GM23248 (cell line): ENCODE measurements at places on chromosomes 3 and 15. TPM values are rescaled to one million over a fixed set of nuclear protein-coding genes. Genes with fewer than 3 reads are reported as not detected.

The SH2D7 gene
- total RNA-seq = not detected in 2 replicates

The CD96 gene
- total RNA-seq = not detected in 2 replicates

- no peak overlapping the region for H3K4me3 ChIP-seq
- H3K36me3 ChIP-seq = no peaks in the 10 kb centered on the region
- H3K4me1 ChIP-seq = no peaks in the 10 kb centered on the region
- peaks cover 8% of the 10 kb centered on the region for H3K27me3 ChIP-seq
- DNase-seq = no peak
- no peak overlapping the region for H3K27ac ChIP-seq
These were observed 91.6 kb upstream of the KLHL25 start for GRCh38 chr15:85886309-85886811.

The ADAMTS17 gene
- total RNA-seq = not detected in 2 replicates

GRCh38 chr15:59274126-59274970, 67.7 kb downstream of the LDHAL6B start:
- peak; percentile 71 for DNase-seq
- H3K27me3 ChIP-seq = no peaks in the 10 kb centered on the region
- H3K27ac ChIP-seq = peak overlapping the region; percentile 20; the same call in 1 of the 2 replicates
- H3K4me1 ChIP-seq = peaks cover 11% of the 10 kb centered on the region

- no peak overlapping the region for H3K4me3 ChIP-seq
- DNase-seq = no peak
- H3K4me1 ChIP-seq = no peaks in the 10 kb centered on the region
These were observed 4.4 kb upstream of the DNAJB8 start for GRCh38 chr3:128471110-128471509.

DNA sequence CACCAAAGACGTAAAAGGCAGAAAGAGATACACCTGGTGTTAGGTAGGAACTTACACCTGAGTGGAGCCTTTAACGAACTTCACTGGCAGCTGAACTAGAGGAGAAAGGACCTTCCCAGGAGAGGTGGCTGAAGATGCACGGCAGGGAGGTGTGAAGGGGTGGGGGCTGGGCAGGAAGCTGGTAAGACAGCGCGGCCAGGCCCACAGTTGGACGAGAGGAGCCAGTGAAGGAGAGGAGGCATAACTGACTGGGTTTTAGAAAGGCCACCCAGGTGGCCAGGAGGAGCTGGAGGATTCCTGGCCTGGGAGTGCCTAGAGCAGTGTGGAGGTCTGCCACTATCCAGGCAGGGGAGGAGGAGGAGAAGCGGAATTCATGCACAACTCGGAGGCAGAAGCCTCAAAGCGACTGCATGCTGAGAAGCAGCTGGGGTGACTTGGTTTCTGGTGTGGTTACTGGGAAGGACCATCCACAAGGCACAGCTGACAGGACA, 51.9 kb downstream of the SLC41A3 start:
- no peak overlapping the region for H3K4me3 ChIP-seq
- no peak for DNase-seq
- H3K36me3 ChIP-seq = no peaks in the 10 kb centered on the region

DNA sequence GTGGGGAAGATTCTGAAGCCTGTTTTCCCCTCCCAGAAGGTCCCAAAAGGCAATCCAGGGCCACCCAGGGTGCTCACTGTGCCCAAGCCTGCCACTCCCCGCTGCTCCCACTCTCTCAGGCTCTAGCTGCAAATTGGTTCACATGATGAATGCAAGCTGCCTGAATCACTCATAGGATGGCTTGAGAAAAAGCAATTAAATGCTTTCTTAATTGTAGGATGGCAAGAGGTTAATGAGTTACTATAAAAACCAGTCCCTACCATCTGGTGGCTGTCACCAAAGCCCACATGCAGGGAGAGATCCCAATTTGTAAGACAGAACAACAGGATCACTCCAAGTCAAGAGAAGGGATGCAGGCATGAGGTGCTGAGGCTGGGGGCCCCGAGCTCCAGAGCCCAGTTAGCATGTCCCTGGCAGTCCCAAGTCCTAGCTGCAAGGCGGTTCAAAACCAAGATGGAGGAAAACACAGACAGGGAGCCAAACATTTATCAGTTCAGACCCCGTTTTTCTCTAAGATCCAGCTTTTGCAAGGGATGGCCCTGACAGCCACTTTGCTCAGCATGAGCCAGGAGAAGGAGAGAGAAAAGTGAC, 207.1 kb downstream of the UACA start:
- peaks cover 60% of the 10 kb centered on the region for H3K27me3 ChIP-seq
- H3K4me1 ChIP-seq = peaks cover 6% of the 10 kb centered on the region
- DNase-seq = no peak
- no peak overlapping the region for H3K4me3 ChIP-seq

DNA sequence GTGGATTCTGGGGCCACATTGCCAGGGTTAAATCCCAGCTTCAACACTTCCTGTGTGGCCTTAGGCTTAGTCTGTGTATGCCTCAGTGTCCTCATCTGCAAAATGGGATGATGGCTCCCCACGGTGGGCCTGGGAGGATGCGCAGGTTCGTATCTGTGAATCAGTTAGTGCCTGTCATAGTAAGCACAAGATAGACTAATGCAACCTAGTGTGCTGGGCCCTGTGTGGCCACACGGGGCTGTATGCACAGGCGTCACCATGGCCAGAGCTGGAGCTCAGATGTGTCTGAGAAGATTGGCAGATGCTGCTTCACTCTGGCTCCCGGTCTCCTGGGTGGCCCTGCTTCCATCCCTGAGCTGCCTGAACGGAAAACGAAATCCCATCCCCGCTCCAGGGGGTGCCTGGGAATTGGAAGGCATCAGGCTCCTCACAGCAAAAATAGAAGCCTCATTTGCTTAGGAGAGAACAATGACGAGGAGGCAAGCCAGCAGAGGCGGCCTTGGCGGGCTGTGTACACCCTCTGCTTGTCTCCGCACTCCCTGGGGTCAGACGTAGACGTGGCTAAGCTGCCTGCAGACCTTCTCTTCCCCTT, 103.6 kb downstream of the APBA2 start:
- no peak overlapping the region for H3K4me3 ChIP-seq
- H3K4me1 ChIP-seq = no peaks in the 10 kb centered on the region
- no peaks in the 10 kb centered on the region; the same call in 1 of the 2 replicates for H3K27me3 ChIP-seq
- DNase-seq = no peak
- no peak overlapping the region for H3K27ac ChIP-seq
- no peaks in the 10 kb centered on the region for H3K36me3 ChIP-seq

- DNase-seq = no peak
- no peaks in the 10 kb centered on the region for H3K27me3 ChIP-seq
- H3K36me3 ChIP-seq = no peaks in the 10 kb centered on the region
- H3K4me1 ChIP-seq = no peaks in the 10 kb centered on the region
- H3K4me3 ChIP-seq = no peak overlapping the region
These were observed 58.9 kb downstream of the TMEM108 start for GRCh38 chr3:133096900-133097613.

The GATM gene
- 0.89 TPM in 1 of 2 replicates, not detected in the other for total RNA-seq

GRCh38 chr3:129567176-129567705, 24.3 kb downstream of the H1-8 start:
- H3K36me3 ChIP-seq = no peaks in the 10 kb centered on the region; the same call in 1 of the 2 replicates
- no peak overlapping the region for H3K27ac ChIP-seq
- no peaks in the 10 kb centered on the region for H3K27me3 ChIP-seq
- no peak for DNase-seq
- H3K4me1 ChIP-seq = no peaks in the 10 kb centered on the region; the same call in 1 of the 2 replicates

The HACD2 gene
- 41.2 and 41.6 TPM in 2 replicates for total RNA-seq

The KCTD6 gene
- 12.3 and 13.7 TPM in 2 replicates for total RNA-seq

- H3K4me3 ChIP-seq = no peak overlapping the region
- no peaks in the 10 kb centered on the region for H3K36me3 ChIP-seq
- DNase-seq = peak; percentile 96
- no peaks in the 10 kb centered on the region for H3K27me3 ChIP-seq
- H3K4me1 ChIP-seq = peaks cover 30% of the 10 kb centered on the region
These were observed 5.5 kb downstream of the PAQR5 start for GRCh38 chr15:69304182-69304545.

The TMEM42 gene
- 23.2 and 33.8 TPM in 2 replicates for total RNA-seq

GRCh38 chr15:100318880-100319279, 22.9 kb downstream of the ADAMTS17 start:
- no peak for DNase-seq
- no peaks in the 10 kb centered on the region for H3K27me3 ChIP-seq
- H3K36me3 ChIP-seq = no peaks in the 10 kb centered on the region
- H3K4me1 ChIP-seq = no peaks in the 10 kb centered on the region
- H3K4me3 ChIP-seq = no peak overlapping the region
- H3K27ac ChIP-seq = no peak overlapping the region

The IL17RC gene
- 41.8 and 49.4 TPM in 2 replicates for total RNA-seq

The LCTL gene
- total RNA-seq = 1.0 TPM in 1 of 2 replicates, not detected in the other

- no peak overlapping the region for H3K27ac ChIP-seq
- no peak overlapping the region for H3K4me3 ChIP-seq
- no peak for DNase-seq
- H3K27me3 ChIP-seq = no peaks in the 10 kb centered on the region; the same call in 1 of the 2 replicates
- H3K36me3 ChIP-seq = no peaks in the 10 kb centered on the region
These were observed 259.2 kb downstream of the LSAMP start for GRCh38 chr3:116186049-116186448.

The C15orf62 gene
- not detected in 2 replicates for total RNA-seq

DNA sequence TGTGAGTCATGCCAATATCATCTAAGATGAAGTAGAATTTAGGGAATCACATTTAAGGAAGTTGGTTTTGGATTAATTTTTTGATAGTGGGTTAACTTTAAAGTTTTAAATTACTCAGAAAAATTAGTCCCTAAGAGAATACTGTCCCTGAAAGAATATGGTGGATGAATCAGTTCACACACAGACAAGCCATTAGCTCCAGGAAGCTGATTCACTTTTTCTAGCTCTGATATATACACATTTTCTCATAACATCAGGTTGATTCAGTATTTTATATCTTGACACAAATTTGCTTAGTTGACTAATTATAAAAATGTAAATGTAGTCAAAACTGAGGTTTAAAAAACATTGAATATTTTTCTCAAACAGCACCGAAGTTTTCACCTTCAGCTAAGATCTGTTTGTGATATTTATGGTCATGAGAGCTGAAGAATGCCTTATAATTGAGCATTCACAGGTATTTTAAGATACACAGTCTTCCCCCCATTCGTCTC, 55.1 kb downstream of the MYH15 start:
- peaks cover 22% of the 10 kb centered on the region for H3K4me1 ChIP-seq
- peak; percentile 54 for DNase-seq
- no peaks in the 10 kb centered on the region for H3K36me3 ChIP-seq
- H3K4me3 ChIP-seq = no peak overlapping the region
- H3K27ac ChIP-seq = no peak overlapping the region

DNA sequence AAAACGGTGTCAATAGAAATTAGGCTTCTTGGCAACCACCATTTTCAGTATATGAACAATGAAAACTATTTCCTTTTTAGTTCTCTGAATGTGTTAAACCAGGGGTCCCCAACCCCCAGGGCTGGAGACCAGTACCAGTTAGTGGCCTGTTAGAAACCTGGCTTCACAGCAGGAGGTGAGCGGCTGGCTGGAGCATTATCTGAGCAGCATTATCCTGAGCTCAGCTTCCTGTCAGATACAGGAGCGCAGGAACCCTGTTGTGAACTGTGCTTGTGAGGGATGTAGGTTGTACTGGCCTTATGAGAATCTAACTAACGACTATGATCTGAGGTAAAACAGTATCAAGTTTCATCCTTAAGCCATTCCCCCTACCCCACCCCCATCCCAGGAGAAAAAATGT, 328.7 kb downstream of the ZBBX start:
- H3K4me3 ChIP-seq = no peak overlapping the region
- DNase-seq = no peak
- no peaks in the 10 kb centered on the region for H3K36me3 ChIP-seq
- no peak overlapping the region for H3K27ac ChIP-seq
- H3K4me1 ChIP-seq = no peaks in the 10 kb centered on the region

GRCh38 chr15:42274702-42274989, 1.4 kb upstream of the TMEM87A start:
- peak overlapping the region; percentile 99 for H3K4me3 ChIP-seq
- H3K27ac ChIP-seq = peak overlapping the region; percentile 100
- H3K4me1 ChIP-seq = peaks cover 37% of the 10 kb centered on the region
- no peaks in the 10 kb centered on the region for H3K27me3 ChIP-seq
- 0 out of 2 replicates have a peak, but pooled peaks cover 6% of the 10 kb centered on the region for H3K36me3 ChIP-seq

DNA sequence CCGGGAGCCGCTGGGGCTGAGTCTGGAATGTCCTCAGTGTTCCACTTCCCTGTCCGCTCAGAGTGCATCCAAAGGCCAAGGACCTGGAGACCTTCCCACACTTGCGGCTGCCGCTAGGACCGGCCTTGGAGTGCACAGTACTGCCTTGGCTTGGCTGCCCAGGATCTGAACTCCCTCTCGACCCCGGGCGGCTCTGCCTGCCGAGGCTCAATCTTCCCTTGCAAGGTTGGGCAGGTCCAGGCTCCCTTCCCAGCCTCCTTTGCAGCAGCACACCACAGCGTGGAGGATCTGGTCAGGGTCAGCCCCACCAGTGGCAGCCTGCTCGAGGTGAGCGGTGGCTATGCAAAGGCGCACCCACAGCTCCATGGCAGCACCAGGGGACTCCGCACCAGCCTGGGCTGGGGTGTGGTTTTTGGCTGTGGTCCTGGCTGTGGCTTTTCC, 69.2 kb downstream of the PLXNA1 start:
- no peaks in the 10 kb centered on the region for H3K4me1 ChIP-seq
- no peak overlapping the region for H3K27ac ChIP-seq
- peak; percentile 30 for DNase-seq
- no peaks in the 10 kb centered on the region for H3K36me3 ChIP-seq

GRCh38 chr15:78838489-78838888, 27.2 kb upstream of the ADAMTS7 start:
- no peaks in the 10 kb centered on the region for H3K36me3 ChIP-seq
- peaks cover 9% of the 10 kb centered on the region; the same call in 1 of the 2 replicates for H3K27me3 ChIP-seq
- H3K4me3 ChIP-seq = no peak overlapping the region
- peak; percentile 43 for DNase-seq
- H3K4me1 ChIP-seq = no peaks in the 10 kb centered on the region
- no peak overlapping the region for H3K27ac ChIP-seq

The BFSP2 gene
- not detected in 2 replicates for total RNA-seq

DNA sequence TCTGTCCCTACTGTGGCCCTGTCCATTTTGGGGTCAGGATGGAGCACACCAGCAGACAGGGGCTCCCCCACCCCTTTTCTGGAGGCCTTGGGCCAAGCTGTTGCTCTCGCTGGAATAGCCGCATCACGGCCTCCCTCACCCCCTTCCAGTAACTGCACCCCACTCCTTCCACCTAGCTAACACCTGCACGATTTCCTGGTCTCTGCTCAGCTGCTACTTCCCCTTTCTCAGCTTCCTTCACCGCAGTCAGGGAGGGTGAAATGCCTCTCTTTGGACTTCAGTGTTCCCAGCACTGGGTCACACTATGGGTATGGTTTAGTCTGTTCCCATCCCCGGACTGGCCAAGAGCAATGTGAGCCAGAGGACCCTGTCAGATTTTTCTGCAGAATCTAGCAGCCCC, 400.2 kb downstream of the MCTP2 start:
- H3K27ac ChIP-seq = no peak overlapping the region
- DNase-seq = no peak
- H3K4me3 ChIP-seq = no peak overlapping the region
- no peaks in the 10 kb centered on the region for H3K36me3 ChIP-seq

DNA sequence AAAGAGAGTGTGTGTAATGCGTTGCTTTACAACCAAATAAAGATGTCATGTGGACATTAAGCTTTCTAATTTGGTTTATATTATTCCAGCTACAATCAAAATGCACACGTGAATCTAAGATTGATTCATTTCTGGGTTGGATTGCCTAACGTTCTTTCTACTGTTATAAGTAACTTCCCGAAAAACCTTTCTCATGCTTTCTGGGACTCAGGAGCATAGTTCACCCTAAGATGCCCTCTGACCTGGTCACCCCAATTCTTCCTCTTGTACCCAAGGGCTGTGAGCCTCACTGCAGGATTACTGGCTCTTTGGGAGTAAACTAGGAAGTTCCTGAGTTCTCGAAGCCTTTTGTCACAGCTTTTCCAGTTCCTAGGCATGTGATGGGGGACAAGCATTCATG, 12.7 kb upstream of the LMCD1 start:
- H3K36me3 ChIP-seq = no peaks in the 10 kb centered on the region
- DNase-seq = no peak
- H3K27me3 ChIP-seq = no peaks in the 10 kb centered on the region
- H3K4me3 ChIP-seq = no peak overlapping the region

The CD86 gene
- total RNA-seq = not detected in 2 replicates
